ENCODE measurements at places on chromosomes 12 and 14. TPM values are rescaled to one million over a fixed set of nuclear protein-coding genes. Genes with fewer than 3 reads are reported as not detected.

DNA sequence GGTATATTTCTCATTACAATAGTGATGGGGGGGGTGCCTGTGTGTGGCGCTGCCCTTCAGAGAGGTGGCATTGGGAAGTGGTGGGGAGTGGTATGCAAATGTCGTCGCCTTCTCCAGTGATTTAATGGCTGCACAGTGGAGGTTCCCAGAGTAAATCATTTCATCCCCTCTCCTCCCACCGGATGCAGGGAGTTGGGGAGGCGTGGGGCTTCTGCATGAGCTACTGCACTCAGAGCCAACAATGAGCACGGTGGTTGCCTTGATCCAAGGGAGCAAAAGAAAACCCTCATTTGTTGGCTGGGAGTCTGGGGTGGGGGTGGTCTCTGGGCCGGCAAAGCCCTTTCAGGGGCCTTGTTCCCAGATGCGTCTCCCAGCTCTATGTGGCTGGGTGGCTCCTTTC is 124.3 kb downstream of the AACS start:
- no peaks in the 10 kb centered on the region for H3K36me3 ChIP-seq
- DNase-seq: no peak
- no peak overlapping the region for H3K4me3 ChIP-seq
- H3K4me1 ChIP-seq: peaks cover 6% of the 10 kb centered on the region
- H3K27ac ChIP-seq: no peak overlapping the region
- H3K27me3 ChIP-seq: peaks cover 58% of the 10 kb centered on the region

The TPPP2 gene
- total RNA-seq: not detected

DNA sequence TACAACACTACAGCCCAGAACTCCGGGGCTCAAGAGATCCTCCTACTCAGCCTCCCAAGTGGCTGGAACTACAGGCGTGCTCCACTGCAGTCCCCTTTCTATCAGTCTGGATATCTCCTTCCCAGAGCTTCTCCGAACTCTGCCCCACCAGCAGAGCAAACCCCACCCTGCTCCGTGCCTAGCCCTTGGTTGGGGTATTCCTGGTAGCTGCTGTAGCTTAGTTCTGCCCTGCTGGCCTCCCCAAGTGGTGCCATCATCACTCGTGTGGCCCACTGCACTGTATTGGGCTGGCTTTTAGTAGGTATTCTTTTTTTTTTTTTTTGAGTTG is 9.5 kb downstream of the HSP90AA1 start:
- H3K27ac ChIP-seq: no peak overlapping the region
- H3K4me1 ChIP-seq: peaks cover 35% of the 10 kb centered on the region
- H3K36me3 ChIP-seq: peaks cover 44% of the 10 kb centered on the region
- H3K27me3 ChIP-seq: no peaks in the 10 kb centered on the region
- no peak overlapping the region for H3K4me3 ChIP-seq
- DNase-seq: no peak

The TMEM132D gene
- not detected for total RNA-seq

- no peak for DNase-seq
- H3K4me3 ChIP-seq: no peak overlapping the region
- H3K27ac ChIP-seq: peak overlapping the region; percentile 29
- H3K4me1 ChIP-seq: peaks cover 37% of the 10 kb centered on the region
Measured at GRCh38 chr14:95134304-95134933, 22.9 kb downstream of the DICER1 start.

DNA sequence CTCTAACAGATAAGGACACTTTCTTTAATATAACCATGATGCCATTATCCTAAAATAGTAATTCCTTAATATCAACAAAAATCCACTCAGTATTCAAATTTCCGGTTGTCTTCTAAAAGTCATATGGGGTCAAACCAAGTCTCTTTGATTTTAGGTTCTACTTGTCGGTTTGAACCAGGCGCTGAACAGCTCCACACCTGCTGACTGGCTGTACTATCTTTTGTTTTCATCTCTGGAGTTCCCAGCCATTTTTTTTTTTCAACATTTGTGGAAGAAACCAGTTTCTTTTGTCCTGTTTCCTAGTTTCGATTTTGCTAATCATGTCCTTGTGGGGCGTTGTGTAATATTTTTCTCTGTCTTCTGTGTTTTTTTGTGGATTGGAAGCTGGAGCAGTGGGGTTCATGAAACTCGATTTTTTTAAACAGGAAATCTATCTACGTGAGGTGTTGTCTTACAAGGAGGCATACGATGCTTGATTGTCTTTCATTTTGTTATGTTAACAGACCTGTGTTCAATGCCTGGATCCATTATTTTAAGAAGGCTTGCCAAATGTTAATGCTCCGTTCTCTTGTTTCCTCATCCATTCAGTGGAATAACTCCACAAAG is 50.2 kb downstream of the FZD10 start:
- no peaks in the 10 kb centered on the region for H3K36me3 ChIP-seq
- H3K27me3 ChIP-seq: peaks cover 2% of the 10 kb centered on the region
- no peak overlapping the region for H3K27ac ChIP-seq
- no peaks in the 10 kb centered on the region for H3K4me1 ChIP-seq
- H3K4me3 ChIP-seq: no peak overlapping the region
- no peak for DNase-seq

- H3K36me3 ChIP-seq: no peaks in the 10 kb centered on the region
- no peaks in the 10 kb centered on the region for H3K4me1 ChIP-seq
- no peak overlapping the region for H3K4me3 ChIP-seq
- no peaks in the 10 kb centered on the region for H3K27me3 ChIP-seq
- no peak overlapping the region for H3K27ac ChIP-seq
Measured at GRCh38 chr14:36818246-36818645, 156.6 kb downstream of the PAX9 start.

DNA sequence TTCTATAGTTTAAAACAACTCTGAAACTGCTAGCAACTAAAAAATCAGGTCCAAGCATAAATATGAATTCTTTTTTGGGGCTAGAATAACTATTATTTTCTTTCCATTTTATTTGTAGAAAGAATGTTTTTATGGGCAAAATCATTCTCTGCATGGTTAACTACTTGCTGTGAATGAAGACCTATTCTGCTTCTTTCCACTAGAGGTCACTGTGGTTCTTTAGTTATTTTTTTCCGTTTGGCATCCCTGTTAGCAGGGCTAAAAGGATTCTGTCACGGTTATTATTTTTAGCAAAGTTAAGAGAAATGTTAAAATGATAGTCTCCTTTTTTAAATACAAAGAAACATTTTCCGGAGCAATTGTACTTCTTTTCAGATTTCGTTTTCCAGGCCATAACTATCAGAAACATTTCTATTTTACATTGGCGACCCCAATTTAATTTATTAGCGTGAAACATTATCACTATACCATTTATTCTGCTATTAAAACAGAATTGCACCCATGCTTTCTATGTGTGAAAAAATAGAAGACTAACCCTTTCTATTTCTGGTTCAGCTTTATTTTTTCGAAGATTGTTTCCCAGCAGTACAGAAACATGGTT is 404.8 kb downstream of the ATP23 start:
- DNase-seq: no peak
- peaks cover 5% of the 10 kb centered on the region for H3K27me3 ChIP-seq
- H3K4me3 ChIP-seq: no peak overlapping the region
- H3K4me1 ChIP-seq: no peaks in the 10 kb centered on the region

The C1R gene
- total RNA-seq: 1.7 TPM

GRCh38 chr12:119354172-119354571 is 19.6 kb downstream of the CCDC60 start:
- no peaks in the 10 kb centered on the region for H3K4me1 ChIP-seq
- DNase-seq: no peak
- H3K4me3 ChIP-seq: no peak overlapping the region
- H3K36me3 ChIP-seq: no peaks in the 10 kb centered on the region
- no peak overlapping the region for H3K27ac ChIP-seq
- peaks cover 4% of the 10 kb centered on the region for H3K27me3 ChIP-seq

GRCh38 chr14:69873877-69874780 is 5.1 kb upstream of the SMOC1 start:
- H3K27me3 ChIP-seq: peaks cover 21% of the 10 kb centered on the region
- H3K4me3 ChIP-seq: no peak overlapping the region
- no peak overlapping the region for H3K27ac ChIP-seq
- DNase-seq: no peak
- H3K36me3 ChIP-seq: no peaks in the 10 kb centered on the region

DNA sequence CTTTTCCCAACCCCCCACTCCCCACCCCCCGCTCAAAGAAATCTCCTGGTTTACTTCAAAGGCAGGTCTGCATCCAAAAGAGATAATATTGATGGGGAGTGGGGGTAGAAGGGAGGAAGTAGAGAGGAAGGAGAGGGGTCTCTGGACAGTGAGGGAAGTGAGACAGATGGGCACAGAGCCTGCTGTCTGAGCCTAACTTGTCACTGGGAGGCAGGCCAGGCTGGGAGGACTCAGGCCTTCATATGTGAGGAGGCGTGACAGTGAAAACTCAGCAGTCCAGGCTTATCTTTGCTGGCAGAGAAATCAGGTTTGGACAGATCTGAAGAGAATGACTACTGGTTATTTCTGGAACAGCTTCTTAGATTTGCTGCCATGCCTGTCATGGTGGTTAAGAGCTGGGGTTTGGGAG is 192.3 kb downstream of the NUAK1 start:
- no peak overlapping the region for H3K27ac ChIP-seq
- H3K36me3 ChIP-seq: no peaks in the 10 kb centered on the region
- no peaks in the 10 kb centered on the region for H3K4me1 ChIP-seq
- H3K27me3 ChIP-seq: no peaks in the 10 kb centered on the region
- H3K4me3 ChIP-seq: no peak overlapping the region

DNA sequence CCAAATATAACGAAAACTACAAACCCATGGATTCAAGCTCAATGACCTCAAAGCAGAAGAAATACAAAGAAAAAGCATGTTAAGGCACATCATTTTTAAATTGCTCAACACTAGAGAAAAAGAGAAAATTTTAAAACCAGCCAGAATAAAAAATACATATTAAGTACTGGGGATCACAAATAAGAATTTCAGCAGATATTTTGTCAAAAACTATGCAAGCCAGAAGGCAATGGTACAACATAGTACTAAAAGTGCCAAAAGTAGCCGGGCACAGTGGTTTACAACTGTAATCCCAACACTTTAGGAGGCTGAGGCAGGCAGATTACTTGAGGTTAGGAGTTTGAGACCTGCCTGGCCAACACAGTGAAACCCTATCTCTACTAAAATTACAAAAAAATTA is 10.2 kb downstream of the SGPP1 start:
- no peak overlapping the region for H3K4me3 ChIP-seq
- H3K27ac ChIP-seq: no peak overlapping the region
- H3K4me1 ChIP-seq: peaks cover 16% of the 10 kb centered on the region
- no peaks in the 10 kb centered on the region for H3K27me3 ChIP-seq
- peaks cover 34% of the 10 kb centered on the region for H3K36me3 ChIP-seq

- no peaks in the 10 kb centered on the region for H3K36me3 ChIP-seq
- no peak overlapping the region for H3K4me3 ChIP-seq
- H3K27me3 ChIP-seq: no peaks in the 10 kb centered on the region
- no peak overlapping the region for H3K27ac ChIP-seq
- DNase-seq: no peak
Measured at GRCh38 chr14:93306812-93307211, 26.0 kb downstream of the BTBD7 start.

DNA sequence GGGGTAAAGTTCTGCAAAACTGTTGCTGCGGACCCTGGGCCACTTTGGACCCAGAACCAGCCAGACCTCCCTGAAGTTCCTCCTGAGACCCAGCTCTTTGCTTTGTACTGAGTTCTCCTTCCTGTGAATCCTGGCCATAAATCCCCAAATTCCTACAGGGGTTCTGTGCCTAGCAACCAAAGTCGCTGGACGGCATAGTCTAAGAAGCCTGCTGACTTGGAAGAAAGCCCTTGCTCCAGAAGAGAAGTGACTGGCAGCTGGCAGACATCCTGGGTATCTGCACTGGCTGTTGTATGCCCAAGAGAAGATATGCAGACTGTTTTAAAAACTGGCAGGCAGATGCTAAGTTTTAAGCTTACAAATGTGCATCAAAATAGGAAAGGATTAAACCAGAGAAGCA is 99.9 kb upstream of the SLC24A4 start:
- H3K27me3 ChIP-seq: peaks cover 17% of the 10 kb centered on the region
- no peak for DNase-seq

- no peaks in the 10 kb centered on the region for H3K4me1 ChIP-seq
- no peak overlapping the region for H3K27ac ChIP-seq
- H3K27me3 ChIP-seq: no peaks in the 10 kb centered on the region
- no peak overlapping the region for H3K4me3 ChIP-seq
- DNase-seq: no peak
- no peaks in the 10 kb centered on the region for H3K36me3 ChIP-seq
Measured at GRCh38 chr14:20434701-20435581, 1.0 kb downstream of the KLHL33 start.

DNA sequence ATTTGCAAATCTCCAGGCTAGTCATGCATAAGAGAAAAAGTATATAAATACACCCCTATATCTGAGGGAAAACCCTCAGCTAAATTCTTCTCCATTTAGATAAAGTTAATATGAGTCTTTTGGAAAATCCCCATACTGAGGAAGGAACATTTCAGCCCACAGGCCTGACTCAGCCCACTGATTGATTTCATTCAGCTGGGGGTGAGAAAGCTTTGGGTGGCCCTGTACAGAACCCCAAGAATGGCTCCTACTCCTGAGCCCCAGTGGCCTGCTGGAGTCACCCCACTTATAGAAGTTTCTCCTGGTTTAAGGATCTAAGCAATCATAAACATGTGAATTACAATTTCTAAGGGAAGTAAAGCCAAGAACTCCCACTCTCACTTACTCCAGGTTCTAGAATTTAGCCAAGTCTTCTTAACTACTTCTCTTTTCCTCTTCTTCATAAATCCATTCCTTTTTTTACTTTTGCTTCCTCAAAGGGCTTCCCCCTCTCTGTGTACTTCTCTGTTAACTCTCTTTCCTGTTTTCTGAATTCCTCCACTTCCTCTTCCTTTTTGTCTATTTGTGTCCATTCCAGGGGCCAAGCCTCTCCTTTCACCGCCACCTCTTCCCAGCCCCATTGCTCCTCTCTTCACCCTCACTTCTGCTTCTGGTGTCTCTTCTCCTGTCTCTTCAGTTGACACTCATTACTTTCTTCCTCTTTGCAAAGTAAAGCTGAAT is 21.0 kb downstream of the RTN1 start:
- no peak overlapping the region for H3K27ac ChIP-seq
- no peaks in the 10 kb centered on the region for H3K36me3 ChIP-seq
- no peak overlapping the region for H3K4me3 ChIP-seq
- no peaks in the 10 kb centered on the region for H3K4me1 ChIP-seq
- H3K27me3 ChIP-seq: peaks cover 6% of the 10 kb centered on the region

GRCh38 chr12:24109381-24110039 is 160.0 kb upstream of the SOX5 start:
- DNase-seq: no peak
- no peak overlapping the region for H3K4me3 ChIP-seq
- no peaks in the 10 kb centered on the region for H3K36me3 ChIP-seq
- no peak overlapping the region for H3K27ac ChIP-seq
- no peaks in the 10 kb centered on the region for H3K27me3 ChIP-seq

DNA sequence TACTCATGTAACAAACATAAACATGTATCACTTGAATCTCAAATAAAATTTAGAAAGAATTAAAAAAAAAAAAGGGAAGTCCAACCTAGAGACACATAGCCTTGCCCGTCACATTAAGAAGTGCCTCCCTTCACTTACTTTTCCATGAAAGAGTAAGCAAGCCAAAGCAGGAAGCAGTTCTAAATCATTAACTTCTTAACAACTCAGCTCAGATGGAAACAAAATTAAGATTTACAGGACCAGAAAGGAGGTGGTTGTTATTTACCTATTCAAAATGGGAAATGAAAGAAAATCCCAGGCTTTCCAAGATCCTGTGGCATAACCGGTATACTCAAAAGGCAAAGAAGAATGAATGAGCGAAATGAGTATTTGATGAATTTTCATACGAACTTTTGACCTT is 258.6 kb upstream of the DCN start:
- H3K36me3 ChIP-seq: no peaks in the 10 kb centered on the region
- H3K4me1 ChIP-seq: no peaks in the 10 kb centered on the region
- no peak overlapping the region for H3K4me3 ChIP-seq
- no peak overlapping the region for H3K27ac ChIP-seq

- no peaks in the 10 kb centered on the region for H3K4me1 ChIP-seq
- peaks cover 17% of the 10 kb centered on the region for H3K27me3 ChIP-seq
- H3K27ac ChIP-seq: no peak overlapping the region
- H3K4me3 ChIP-seq: no peak overlapping the region
- no peak for DNase-seq
- peaks cover 5% of the 10 kb centered on the region for H3K36me3 ChIP-seq
Measured at GRCh38 chr12:27511031-27511722, 12.8 kb upstream of the PPFIBP1 start.

The CCDC88C gene
- total RNA-seq: 85.9 TPM

The CLEC2A gene
- not detected for total RNA-seq
